Stimulated activated CD4-positive, alpha-beta T cell treated with anti-CD3 and anti-CD28 coated beads, Interleukin-1b, Interleukin-23, amount 100 ng/mL, for 1 hour (primary cell): ENCODE measurements at places on chromosomes 1 and 21.

DNA sequence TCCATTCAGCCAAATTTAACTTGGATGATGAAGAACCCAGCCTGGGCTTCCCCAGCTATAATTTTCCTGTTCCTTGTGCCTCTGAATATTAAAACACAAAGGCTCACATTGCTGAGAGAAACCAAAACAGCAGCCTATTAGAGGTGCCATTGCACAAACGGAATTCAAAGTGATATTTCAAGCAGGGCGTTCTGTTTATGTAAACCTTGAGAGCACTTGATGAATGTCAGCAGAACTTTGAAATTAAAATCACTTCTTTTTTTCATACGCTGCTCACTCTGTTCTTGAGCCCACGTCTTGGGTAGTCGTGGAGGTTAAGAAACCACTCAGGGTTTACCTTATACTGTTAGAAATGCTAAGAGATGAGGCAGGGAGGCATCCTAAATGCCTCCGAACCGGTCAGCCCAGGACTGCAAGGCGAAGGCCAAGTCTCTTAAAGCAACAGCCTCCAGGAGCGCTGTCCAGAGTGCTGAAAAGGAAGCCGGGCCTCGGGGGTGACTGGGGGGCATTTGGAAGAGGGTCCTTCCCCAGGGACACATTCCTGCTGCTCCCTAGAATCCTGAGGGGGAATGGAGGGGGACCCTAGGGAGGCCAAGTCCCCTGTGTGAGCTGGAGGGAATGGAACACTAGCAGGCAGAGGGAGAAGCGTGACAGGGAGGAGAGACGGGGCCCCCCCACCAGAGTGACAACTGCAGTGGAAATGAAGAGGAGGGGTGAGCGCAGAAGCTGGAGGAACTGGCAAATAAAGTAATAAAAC is 154.8 kb upstream of the VAMP3 start:
- no peak for DNase-seq

DNA sequence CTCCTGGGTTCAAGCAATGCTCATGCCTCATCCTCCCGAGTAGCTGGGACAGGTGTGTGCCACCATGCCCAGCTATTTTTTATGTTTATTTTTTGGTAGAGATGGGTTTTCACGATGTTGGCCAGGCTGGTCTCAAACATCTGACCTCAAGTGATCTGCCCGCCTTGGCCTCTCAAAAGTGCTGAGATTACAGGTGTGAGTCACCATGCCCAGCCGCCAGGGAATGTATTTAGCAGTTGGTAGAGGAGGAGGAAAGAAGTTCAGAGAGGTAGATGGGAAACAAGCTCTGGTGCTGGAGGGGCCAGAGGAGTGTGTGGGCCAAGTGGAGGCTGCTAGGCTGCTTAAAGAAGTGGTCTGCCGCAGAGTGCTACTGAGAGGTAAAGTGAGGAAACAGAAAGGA is 6.0 kb downstream of the DOP1B start:
- DNase-seq = no peak

GRCh38 chr1:115201598-115201997 is 112.3 kb upstream of the TSPAN2 start:
- DNase-seq = no peak

GRCh38 chr21:32612075-32612998 is at the start of gene CFAP298:
CFAP298 (minus strand) TSS chr21:32612377; CDS start chr21:32612243, 134 bp downstream.
- DNase-seq = peak; percentile 63

- no peak for DNase-seq
Observed at GRCh38 chr1:197222025-197222685, 45.9 kb upstream of the CRB1 start.

DNA sequence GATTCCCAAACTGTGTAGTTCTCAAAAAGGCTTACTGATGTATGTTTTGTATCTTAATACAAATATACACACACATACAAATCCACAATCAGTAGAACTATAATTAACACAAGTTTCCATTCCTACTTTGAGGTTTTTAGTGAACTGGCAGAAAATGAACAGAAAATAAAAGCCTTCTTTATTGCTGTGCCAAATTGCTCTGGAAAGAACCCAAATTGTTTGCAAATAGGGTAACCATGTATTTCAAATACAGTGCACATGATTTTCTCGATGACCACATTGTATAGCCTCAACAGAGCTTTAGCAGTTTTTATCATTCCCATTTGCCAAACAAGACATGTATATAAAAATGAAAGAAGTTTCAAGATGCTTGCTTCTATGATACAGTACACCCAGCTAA is 173.3 kb downstream of the COL24A1 start:
- DNase-seq = no peak
